ENCODE measurements at places on chromosomes 1 and 21.

GRCh38 chr1:4931486-4931885 is 277.1 kb downstream of the AJAP1 start:
- DNase-seq, result no peak

DNA sequence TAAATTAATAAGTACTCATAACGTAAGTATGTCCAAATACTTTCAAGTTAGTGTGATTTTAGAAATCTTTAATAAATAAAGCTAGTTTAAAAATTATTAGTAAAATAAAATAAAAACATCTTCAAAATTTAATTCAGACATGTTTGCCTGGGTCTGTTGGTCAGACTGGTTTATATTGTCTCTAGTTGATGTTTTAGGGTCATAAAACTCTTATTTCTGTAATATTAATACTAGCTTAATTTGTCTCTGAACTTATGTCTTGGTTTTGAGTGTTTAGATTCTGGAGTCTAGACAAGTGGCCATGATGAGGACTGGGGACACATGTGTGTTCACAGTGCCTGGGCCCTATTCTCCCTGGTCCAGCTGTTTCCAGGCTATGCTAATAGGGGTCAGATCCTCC is 184.5 kb upstream of the TNR start:
- DNase-seq, result no peak

GRCh38 chr1:201554190-201554600 is 15.3 kb downstream of the NAV1 start:
- DNase-seq, result no peak

DNA sequence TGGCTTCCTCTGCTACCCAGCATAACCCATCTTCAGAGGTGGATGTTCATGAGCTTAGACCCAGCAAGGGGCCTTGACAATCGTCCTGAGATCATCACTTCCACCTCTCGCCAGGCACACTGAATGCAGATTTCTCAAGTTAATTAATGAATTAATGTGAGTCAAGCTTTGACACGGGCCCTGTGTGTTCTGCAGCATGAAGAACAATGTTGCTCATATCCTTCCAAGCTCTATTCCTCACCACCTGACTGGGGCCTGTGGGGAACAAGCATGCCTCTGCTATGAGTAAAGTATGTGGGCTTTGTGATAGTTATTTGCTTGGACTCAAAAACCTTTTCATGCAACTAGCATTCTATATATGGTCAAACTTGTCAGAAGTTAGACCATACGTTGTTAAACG is 122.0 kb downstream of the SEC16B start:
- no peak for DNase-seq

DNA sequence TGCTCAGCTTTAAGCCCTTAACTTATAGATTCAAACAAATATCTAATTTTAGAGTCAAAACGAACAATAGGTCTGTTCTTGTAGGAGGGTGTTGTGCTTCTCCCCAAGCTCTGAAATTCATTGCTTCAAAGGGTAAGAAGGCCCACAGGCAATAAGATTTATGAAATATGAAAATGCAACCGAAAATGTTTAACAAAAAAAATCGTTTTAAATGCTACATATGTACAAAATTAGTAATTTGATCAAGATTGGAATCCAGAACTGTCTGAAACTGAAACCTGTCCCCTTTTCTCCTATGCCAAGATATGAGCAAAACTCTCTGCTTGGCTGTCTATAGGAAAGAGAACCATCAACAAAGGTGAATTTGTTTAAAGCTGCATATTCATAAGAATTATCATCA is 534.3 kb downstream of the PLPP3 start:
- no peak for DNase-seq

DNA sequence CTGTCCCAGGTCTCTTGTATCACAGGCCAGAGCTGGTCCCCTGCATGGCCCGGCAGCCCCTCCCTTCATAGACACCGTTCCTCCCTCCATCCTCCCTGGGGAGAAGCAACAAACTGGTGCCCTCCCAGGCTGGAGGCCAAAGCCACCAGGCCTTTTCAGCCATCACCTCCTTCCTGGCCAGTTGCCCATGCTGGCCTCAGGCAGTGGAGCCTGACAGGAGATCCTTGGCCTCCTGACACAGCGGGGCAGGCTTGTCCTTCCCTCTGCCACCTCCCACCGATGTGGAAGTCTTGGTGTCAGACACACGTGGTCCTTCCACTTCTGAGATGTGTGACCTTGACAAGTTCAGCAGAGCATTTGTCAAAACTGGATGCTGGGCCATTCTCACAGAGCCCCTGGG is 206.0 kb downstream of the HIVEP3 start:
- no peak for DNase-seq

GRCh38 chr1:160993544-160994193 is 27.3 kb downstream of the F11R start:
- no peak for DNase-seq

- DNase-seq, result peak; percentile 48
These were observed 62.3 kb downstream of the RUNX1 start for GRCh38 chr21:34986561-34987500.

DNA sequence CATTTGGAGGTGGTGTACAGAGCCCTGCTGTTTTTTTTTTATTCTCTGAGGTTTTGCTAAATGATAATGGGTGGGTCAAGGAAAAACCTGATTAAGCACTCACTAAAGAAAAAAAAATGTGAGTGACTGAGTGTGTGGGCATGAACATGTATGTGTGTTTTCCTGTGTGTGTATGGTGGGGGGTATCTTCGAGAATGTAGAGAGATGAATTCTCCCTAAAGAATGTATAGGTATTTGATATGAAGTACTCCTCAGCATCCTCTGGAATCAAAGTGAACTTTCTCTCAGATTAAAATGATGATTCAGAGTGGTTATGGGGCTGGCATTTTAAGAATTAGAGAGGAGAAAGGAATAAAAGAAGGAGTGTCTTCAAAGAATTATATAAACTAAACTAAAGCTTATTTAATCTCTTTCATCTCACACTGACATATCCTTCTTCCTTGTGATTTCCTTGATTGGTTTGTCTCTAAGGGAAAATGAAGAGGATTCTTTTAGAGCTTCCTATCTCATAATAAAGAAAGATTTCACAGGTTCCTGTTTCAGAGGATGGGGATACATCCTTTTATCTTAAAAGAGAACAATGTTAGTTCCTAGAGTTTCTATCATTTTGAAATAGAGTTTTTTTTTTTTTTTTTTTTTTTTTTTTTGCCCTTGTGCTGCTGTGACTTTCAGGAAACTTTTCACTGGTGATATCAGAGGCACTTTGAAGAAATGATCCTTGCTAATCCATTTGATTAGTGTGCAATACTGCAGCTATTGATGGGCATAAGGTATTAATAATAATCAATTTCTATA is 23.9 kb downstream of the S1PR1 start:
- no peak for DNase-seq

GRCh38 chr1:208268541-208269337 is 24.6 kb upstream of the PLXNA2 start:
- DNase-seq, result no peak
